Colonic mucosa (tissue), 4 donors: ENCODE measurements at places on chromosomes 13 and 19. TPM values are rescaled to one million over a fixed set of nuclear protein-coding genes. Genes with fewer than 3 reads are reported as not detected.

- DNase-seq: no peak
These were observed 19.2 kb downstream of the TMEM272 start for GRCh38 chr13:51825681-51826254.

PTGIR gene
- total RNA-seq: 0.82 TPM

LYPD5 gene
- total RNA-seq: 3.3 TPM

DNA sequence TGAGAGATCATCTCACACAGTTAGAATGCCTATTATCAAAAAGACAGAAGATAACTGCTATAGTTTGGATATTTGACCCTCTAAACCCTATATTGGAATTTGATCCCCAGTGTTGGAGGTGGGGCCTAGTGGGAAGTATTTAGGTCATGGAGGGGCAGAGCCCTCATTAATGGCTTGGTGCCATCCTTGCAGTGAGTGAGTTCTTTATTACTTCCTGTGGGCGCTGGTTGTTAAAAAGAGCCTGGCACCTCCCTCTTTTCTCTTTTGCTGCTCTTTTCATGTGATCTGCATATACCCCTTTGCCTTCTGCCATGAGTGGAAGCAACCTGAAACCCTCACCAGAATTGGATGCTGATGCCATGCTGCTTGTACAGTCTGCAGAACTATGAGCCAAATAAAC is 66.8 kb downstream of the TDRD3 start:
- no peak for DNase-seq

DNA sequence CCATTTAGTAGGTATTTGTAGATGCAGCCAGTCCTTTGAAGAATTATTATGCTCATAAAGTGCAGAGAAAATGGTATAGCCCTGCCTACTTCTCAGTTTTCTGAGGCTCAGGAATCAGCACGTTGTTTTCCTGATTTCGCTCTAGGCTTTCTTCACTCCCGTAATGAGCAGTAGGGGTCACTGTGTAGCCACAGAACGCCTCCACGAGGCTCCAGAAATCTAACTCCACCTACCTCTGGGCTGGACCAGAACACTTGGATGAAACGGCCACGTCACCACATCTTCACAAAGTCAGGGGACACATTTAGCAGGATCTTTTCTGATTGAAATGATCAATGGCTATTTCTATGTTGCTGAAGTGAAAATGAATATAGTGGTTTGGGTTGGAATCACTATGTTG is 49.8 kb upstream of the GTF3A start:
- peak; percentile 85 for DNase-seq
